ENCODE measurements at places on chromosomes 4 and X.

DNA sequence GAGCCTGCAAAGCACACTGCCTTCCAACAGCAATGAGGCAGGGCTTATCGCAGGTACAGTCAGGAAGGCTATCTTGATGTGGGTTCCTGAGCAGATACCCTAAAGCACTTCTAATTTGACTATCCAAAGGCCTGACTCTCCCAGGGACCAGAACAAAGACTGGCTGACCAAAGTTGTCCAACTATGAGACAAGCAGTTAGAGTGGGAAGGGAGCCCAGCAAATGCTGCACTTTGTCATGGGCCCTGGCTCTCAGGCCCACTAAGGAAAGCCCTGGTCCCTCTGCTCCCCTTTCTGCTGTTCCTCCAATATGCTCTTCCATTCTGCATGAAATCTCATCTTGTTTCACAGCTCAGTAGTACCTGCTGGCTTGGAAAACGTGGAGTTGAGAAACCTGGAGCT lies 391.0 kb downstream of the RAB28 start:
- ATAC-seq = peak; percentile 13

GRCh38 chr4:17584521-17585213 lies 7.7 kb downstream of the LAP3 start:
- no peak for ATAC-seq

- ATAC-seq = peak; percentile 57
Observed at GRCh38 chr4:8228319-8229250, 29.5 kb downstream of the SH3TC1 start.

DNA sequence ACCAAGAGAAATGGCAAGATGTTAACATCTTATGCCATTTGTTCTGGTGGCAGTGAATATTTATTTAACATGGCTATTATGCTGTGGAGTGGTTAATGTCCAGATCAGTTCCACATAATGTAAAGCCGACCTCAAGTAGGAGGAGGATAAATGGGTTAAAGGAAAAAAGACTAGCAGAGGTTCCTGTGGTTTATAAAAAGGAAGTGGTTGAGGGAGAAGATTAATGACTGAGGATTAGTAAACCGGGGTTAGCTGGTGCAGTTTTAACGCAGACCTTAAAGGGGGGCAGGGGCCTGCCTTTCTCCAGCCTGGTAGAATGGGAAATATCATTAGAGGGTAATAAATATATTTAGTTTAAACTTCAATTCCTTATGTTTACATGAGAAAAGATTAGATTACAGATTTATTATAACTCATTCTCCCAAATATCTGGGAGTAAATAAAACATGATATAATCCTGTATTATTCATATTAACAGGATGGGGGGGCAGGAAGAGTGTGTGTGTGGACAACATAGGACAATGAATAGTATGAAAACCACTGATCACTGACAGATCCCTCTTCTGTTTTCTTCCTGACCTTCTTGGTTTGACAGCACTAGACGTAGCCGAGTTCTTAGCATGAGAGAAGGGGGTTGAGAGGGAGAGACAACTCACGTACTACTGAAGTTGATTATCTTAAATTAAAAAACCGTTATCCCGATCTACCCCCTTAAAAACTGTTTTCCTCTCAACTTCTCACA lies 124.1 kb upstream of the LIMCH1 start:
- no peak for ATAC-seq

DNA sequence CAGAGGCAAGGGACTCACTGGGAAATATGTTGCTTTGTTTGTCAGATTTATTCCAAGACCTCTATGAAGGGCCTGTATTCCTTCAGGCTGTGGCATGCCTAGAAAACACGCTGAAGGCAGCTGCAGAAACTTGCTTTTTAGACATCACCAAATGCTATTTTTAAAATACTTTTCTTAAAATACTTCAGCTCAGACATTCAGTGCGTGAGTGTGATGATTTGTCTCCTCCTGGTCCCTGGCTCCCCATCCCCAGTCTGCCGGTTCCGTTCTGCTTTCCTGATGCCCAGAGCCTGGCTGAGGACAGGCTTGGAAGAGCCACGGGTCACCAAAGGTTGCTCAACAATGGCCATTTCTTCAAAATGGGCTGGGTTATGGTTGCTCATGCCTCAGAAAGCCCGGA lies 55.0 kb downstream of the PSAPL1 start:
- ATAC-seq = no peak

DNA sequence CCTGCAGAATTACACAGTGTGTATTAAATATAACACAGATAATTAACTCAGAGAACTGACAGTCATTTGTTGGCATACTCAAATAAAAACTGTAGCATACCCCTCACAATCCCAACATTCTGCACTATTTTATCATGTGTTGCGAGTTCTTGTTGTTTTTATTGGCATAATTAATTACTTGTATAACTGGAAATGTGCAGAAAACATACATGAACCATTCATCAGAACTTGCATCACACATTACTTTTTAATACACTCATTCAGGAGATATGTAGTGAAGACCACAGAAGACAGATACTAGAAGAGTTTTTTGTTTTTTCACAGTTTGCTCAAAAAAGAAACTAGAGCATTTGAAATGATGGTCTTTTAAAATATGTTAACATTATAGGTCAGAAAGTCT lies 74.6 kb upstream of the NEIL3 start:
- ATAC-seq = no peak

GRCh38 chr4:61149278-61149677 lies 50.8 kb upstream of the ADGRL3 start:
- no peak for ATAC-seq

DNA sequence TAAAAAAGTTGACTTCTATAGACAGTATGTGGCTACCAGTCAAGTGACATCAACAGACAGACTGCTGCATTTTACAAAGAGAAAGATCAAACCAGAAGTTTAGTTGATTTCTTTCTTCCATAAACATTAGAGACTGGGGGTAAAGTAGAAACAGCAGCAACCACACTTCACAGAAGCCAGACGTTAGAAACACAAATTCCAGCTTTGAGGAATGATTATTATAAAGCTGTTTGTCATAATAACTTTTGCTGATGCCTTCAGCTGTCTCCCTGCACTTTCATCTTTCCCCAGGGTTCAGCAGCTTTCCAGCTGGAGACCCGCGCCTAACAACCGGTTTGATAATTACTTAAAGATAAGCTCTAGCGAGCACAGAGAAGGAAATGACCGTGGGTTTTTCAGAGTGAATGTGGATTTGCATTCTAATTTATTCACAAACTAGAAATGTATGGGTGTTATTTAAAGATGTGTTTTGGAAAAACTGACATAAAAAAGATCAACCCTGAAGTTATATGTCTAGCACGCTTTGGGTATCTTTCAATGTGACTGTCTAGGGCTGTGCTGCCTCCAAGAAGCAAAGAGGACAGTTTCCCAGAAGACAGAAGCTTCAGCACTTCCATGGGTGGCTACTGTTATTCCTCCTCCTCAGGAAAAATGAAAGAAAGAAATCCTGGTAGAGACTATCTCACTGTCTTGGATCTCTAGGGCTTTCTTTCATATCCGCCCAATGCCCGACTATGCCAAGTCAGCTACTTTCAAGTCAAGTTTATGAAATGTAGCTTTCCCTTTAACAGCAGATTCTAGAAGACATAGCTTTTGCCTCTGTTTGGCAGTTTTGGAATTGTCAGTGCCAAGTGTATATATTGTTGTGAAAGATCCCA lies 15.0 kb upstream of the ENAM start:
- ATAC-seq = peak; percentile 36

- no peak for ATAC-seq
Observed at GRCh38 chr4:161336016-161336530, 827.7 kb downstream of the FSTL5 start.

- ATAC-seq = no peak
Observed at GRCh38 chr4:139223682-139224317, 46.8 kb upstream of the ELF2 start.

Measured in gastroesophageal sphincter (tissue), 4 donors.